Lung microvascular endothelial cell (primary cell): ENCODE measurements at places on chromosomes 1 and 21. TPM values are rescaled to one million over a fixed set of nuclear protein-coding genes. Genes with fewer than 3 reads are reported as not detected.
A peak's percentile ranks its signal among the peaks of the same experiment; 100 is the strongest.

The GPR157 gene
- total RNA-seq: 2.6 and 5.8 TPM in 2 replicates

The CRNN gene
- not detected in 2 replicates for total RNA-seq

The SLAMF9 gene
- total RNA-seq: not detected in 2 replicates

The CACNA1S gene
- not detected in 2 replicates for total RNA-seq

The HCN3 gene
- 0.44 and 0.60 TPM in 2 replicates for total RNA-seq

The SSX2IP gene
- total RNA-seq: 0.60 and 0.87 TPM in 2 replicates

The KRTAP20-3 gene
- not detected in 2 replicates for total RNA-seq

DNA sequence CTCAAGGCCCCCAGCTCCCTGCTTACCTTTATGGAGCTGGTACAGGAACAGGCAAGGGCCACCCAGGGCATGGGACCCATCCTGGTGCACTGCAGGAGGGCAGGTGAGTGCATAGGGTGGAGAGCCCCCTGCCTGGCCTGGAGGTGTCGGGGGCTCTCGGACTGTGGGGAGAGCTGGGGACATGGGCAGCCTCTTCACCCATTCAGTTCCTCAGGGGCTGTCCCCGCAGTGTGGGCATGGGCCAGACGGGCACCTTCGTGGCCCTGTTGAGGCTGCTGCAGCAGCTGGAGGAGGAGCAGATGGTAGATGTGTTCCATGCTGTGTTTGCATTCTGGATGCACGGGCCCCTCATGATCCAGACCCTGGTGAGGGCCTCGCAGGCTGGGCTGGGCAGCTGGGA, 7.3 kb upstream of the LGR6 start:
- DNase-seq: no peak

- DNase-seq: no peak
Observed at GRCh38 chr1:82449506-82450057, 648.8 kb downstream of the ADGRL2 start.

GRCh38 chr1:150628766-150629114, 672 bp downstream of the ENSA start:
- DNase-seq: no peak

- DNase-seq: no peak
Observed at GRCh38 chr1:205240118-205240517, 12.4 kb downstream of the TMCC2 start.

GRCh38 chr1:151729966-151730291, 8.6 kb downstream of the RIIAD1 start:
- DNase-seq: no peak

- DNase-seq: peak; percentile 5
Observed at GRCh38 chr1:50268049-50268448, 155.2 kb downstream of the DMRTA2 start.

GRCh38 chr1:237976331-237976730, 85.6 kb upstream of the ZP4 start:
- DNase-seq: no peak

DNA sequence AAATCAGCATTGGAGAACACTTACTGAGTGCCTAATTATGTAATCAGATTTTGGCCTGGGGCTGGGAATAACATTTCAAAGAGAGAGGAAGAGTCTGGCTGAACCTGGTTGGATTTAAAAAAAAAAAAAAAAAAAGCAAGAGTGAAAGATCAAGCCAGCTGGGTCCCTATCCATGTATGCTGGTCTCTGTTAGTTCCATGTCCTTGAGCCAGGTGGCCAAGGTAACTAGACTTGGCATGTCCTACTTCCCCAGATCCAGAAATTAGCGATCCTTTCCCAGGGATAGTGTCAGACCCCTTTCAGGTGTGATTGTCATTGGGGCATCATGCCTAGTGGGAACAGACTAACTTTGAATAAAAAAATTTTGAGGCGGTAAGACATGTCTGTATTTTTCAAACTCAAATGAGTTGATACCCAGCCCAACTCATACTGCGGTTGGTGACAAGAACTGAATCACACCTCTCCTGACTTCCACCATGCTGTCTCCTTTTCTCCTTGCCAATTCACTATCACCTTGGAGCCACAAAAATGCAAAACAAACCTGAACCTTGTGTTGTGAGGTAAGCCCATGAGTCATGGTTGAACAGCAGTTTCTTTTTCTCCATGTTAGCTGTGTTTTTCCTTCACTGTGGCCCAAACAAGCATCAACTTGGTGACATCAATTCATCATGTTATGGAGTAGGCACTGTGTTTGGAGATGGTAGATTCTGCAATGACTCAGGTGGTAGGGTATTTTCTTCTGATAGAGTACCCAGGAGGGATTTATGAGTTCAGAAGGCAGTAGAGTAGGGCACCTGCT, 24.5 kb upstream of the PPP2R5A start:
- no peak for DNase-seq

DNA sequence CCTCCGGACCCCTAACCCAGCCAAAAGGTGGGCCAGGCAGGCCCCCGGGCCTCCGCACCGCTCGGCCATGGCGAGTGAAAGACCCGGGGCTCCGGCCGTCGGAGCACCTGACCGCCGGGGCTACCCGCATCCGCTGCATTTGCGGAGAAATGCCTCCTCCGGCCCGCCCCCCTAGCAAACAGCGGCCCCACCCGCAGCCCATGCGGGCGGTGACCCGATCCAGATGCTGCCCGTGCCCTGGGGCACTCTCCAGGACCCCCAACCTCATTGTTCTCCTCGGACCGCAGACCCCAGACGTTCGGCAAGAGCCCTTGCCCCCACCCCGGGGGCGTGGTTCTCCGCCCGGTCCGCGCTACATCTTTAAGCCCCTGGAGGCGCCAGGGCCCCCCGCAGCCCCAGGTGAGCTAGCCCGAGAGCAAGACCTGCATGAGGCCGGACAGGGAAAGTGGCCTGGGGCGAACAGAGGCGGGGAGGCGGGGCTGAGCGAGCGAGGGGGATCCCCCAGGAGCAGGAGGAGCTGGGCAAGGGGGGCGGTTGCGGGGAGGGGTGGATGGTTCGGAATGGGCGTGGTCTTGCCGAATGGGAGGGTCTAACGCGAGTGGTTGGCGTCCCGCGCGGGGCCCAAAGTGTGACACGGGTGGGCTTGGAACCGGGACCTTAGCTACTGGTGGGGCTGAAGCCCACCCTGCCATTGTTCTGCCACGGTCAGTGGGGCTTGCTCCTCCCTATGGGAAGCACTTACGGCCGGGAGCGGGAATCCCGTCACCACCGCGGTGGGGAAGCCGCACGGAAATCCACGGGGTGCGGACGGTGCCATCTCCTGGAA, 6.3 kb upstream of the CRYBG2 start:
- no peak for DNase-seq

DNA sequence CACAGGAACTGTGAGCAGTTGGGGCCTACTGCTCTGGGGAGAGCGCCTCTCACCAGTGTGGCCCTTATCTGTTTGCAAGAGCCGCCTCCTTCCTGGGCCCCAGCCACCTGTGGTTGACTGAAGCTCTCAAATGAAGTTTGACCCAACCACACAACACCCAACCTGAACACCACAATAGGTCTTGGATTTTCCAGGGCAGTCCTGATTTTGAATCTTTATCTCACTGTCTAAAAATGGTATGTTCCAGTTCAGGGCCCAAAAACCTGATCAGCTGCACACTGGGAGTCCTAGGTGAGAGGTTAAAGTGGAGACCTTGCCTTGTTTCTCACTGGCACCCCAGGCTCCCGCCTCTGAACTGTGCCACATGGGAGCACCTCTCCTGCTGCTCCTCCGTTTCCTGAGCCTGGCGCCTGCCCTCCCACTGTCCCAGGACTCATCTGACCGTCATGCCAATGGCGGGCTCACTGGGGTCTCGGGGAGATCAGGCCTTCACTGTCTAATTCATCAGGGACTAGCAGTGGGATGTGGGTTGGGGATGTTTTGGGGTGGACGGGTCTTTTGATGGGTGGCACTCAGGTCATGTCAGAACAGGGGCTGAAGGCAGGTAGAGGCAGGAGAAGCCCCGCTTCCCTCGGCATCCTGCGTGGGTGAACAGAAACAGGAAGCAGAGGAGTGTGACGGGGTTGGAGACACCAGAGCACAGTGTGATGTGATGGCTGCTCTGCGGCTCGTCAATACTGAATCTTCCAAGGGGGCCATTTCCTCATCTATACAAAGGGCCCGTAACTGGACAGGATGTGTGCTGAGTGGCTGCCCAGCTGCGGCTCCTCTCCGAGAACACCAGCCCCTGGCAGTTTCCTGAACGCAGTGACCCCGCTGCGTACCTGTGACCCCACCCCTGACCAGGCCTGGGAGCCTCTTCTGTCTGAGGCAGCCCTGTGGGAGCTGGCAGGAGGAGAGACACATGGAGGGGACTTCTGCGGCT, 59.6 kb upstream of the ITPKB start:
- DNase-seq: peak; percentile 63

- no peak for DNase-seq
Observed at GRCh38 chr1:41941381-41941780, 22.7 kb upstream of the HIVEP3 start.

GRCh38 chr1:119933397-119933796, 37.1 kb upstream of the ADAM30 start:
- no peak for DNase-seq

- no peak for DNase-seq
Observed at GRCh38 chr1:224867715-224868114, 61.8 kb upstream of the DNAH14 start.

DNA sequence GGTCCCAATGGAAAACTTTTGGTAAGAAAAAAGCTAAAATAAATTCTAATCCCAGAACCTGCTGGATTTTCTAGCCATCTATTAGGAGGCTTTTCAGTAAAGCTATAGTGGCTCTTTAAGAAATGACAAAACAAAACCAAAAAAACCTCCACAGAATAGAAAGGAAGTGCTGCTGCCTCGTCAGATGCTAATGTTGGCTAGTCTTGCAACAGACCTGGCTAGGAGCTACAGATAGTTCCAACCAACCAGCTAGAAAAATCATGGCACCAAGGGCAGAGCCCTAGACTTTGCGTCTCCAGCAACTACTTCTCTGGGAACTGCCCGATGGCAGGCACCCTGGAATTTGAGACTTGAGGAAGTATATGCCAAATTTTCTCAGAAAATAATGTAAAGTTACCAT, 7.6 kb downstream of the CD101 start:
- no peak for DNase-seq

- no peak for DNase-seq
Observed at GRCh38 chr21:26967062-26967913, at the start of gene ADAMTS5. Gene ADAMTS5 (minus strand): TSS chr21:26967088. CDS start chr21:26966391, 697 bp downstream.

DNA sequence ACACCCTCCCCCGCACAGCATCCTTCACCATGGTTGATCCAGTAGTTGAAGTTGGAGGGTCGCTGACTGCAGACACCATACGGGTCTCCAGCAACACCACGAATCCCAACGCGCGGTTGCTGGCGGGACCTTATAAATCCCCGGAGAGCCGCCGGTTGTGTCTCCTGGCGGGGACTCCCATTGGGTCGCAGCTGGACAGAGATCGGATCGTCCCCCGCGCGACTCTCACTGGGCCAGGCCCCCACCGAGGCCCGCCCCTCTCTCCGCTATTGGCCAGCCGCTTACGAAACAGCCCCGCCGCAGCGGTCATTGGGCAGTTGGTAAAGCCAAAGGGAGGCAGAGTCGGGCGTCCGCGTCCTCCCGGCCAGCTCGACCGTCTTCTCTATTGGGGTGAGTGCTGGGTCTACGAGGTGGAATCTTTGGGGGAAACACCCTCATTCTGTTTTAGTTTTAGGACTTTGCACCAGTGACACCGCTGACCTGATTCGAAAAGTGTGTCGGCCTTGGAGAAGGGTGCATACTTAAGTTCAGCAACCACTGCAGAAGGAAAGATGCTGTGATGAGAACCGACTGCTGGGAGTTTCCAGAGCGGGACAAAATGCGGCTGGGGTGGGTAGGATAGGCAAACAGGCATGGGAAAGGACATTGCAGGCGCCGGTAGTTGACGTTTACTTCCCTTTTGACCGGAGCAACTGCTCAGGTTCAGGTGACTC, 27.4 kb downstream of the RABIF start:
- DNase-seq: peak; percentile 91

DNA sequence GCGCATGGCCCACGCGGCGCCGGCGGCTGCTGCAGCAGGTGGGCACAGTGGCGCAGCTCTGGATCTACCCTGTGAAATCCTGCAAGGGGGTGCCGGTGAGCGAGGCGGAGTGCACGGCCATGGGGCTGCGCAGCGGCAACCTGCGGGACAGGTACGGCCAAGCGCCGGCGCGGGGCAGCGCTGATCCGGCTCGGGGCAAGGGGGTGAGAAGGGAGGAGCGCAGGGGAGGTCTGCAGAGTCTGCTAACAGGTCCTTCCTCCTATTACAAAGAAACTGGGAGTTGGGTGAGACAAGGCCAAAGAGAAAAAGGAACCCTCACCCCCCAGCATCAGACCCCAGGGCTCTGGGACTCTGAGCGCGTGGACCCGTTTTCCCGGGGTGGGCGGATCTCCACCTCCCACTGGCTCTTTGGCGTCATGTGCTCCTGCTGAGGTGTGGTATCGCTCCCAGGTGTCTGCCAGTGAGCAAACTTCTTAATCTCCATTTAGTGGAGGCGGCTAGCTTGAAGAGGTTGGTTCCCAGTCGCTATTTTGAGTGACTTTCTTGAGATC, 431 bp downstream of the MTARC1 start:
- DNase-seq: no peak

DNA sequence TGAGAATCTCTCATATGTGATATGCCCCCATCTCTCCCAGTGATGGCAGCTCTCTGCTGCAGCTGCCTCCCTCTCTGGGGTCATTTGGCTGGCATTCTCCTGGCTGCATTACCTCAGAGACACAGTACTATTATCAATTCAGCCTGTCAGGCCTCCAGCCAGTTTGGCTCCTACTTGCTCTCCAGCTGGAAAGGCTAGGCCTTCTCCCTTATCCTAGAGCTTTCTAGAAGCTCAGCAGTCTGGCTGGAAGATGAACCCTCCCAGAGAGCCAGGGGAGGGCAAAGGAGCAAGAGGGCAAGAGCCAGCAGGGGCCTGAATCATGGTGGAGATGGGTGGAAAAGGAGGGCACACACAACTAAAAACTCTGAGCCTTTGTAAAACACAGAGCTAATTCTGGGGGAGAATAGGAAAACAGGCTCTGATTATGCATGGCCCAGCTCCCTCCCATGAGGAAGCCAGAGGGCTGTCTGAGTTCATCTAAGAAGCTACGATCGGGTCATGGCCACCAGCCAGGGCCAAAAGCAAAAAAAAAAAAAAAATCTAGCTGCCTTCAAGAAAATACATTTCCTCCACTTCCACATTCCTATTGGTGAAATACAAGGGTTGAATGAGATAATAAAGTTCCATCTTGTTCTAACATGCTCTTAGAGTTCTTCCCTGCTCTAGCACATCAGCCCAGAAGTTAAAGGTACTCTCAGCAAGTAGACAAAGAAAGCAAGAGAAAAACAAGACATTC, 8.8 kb downstream of the LAMB3 start:
- DNase-seq: peak; percentile 62
